Fibroblast of the aortic adventitia (primary cell): ENCODE measurements at places on chromosomes 16 and 17.
A peak's percentile ranks its signal among the peaks of the same experiment; 100 is the strongest.

DNA sequence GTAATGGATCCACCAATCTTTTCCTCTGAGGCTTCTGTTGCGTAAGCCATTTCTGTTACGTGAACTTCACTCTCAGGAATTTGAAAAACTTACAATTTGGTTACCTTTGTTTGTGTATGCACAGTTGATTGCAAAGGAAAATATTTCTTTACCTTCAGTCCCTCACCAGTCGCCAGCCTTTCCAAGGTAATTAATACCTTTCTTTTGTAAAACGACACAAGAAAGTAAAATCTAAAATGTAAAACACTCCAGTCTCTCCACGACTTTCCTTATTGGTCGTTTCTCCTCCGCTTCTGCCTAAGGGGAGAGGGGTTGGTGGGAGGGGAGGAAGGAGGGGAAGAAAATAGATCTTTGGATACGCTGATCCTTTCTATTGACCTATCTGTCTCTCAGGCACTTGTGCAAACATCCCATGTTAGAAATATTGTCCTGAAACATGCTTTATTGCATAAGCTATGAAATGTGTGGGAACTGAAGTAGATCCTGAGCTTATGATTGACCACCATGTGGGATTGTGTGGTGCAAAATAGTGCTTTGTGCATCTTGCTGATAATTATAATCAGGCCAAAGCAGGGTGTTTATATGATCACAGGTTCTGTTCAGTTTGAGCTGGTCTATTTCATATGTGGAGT lies 32.4 kb upstream of the EFCAB13 start:
- DNase-seq, result no peak

GRCh38 chr17:2259769-2260536 lies 43.6 kb downstream of the SMG6 start:
- DNase-seq, result peak; percentile 45

DNA sequence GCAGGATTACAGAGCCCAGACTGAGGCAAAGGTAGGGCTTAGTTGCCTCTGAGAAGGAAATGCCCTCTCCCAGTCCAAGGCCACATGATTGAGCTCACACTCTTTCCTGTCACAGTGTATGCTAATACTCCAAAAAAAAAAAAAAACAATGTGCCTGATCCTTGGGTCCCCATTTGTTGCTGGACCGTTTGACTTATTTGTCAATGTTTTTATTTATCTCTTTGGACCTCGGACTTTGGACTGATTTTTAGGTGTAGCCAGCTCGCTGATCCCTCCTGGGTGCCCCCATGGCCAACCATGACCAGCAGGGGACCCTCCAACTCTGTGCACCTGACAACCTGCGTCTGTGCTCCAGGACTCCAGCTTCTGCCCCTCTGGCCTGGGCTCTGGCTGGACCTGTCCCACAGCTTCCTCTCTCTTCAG lies 622 bp upstream of the CCL16 start:
- no peak for DNase-seq

DNA sequence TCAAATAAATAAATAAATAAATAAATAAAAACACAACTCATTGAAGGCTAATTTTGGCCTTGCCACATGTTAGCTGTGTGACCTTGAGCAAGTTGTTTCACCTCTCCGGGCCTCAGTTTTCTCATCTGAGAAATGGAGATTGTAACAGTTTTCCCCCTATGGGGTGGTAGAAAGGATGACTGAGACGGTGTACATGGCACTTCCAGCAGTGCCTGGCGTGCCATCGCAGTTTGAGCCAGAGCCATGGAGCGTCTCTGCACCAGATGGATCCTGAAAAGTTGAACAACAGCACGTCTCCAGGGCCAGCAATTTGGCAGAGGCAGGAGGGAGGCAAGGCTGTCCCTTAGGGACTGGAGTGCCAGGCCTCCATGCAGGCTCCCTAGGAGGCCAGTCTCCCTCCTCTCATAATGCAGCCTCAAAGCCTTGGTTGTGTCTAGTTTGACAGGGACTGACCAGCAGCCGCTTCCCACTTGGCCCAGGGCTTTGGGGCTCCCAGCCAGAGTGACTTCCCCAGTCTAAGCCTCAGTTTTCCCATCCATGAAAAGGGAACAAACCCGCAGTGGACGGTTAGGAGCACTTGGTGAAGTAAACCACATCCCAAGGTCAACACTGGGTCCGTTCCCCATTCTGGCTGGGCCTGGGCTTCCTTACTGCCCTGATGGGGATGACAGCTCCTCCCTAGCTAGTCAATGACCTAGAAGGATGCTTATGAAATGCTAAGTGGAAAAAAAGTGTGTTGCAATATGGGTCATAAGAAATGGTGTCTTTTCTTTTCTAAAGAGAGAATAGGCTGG lies 19.3 kb downstream of the SOCS1 start:
- DNase-seq, result no peak

GRCh38 chr17:17944743-17945142 lies 27.5 kb downstream of the TOM1L2 start:
- no peak for DNase-seq

- DNase-seq, result peak; percentile 52
These were observed 18.1 kb upstream of the SHCBP1 start for GRCh38 chr16:46638947-46639925.

DNA sequence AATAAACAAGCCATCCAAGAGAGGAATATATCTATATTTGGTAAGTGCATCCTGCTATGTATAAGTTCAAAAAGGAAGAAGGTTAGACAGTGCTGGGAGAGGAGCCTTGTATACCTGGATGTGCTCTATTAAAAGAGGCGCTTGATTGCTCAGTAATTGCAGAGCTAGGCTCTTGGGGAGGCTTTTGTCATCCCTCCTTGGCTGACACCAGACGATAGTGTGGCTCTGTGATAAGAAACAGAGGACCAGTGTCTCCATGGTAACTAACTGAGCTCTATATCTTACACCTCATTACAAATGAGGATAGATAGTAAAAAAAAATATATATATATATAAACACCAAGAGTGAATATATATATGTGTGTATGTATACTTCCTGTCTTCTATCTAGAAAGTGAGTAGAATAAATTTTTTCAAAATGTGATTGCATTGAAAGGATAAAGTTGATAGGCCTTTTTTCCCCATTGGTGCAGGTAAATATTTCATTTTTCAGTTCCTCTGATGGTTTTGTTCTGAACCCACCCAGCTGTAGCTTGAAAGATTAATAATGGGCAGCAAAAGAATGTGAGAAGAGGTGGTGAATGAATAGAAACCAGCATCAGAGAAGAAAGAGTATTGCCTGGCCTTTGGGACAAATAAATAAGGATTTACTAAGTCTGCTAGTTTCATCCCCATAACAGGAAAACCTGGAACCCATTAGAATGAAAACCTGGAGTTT lies 303.7 kb downstream of the ZFHX3 start:
- no peak for DNase-seq

GRCh38 chr17:3826191-3826590 lies 19.9 kb downstream of the NCBP3 start:
- no peak for DNase-seq

DNA sequence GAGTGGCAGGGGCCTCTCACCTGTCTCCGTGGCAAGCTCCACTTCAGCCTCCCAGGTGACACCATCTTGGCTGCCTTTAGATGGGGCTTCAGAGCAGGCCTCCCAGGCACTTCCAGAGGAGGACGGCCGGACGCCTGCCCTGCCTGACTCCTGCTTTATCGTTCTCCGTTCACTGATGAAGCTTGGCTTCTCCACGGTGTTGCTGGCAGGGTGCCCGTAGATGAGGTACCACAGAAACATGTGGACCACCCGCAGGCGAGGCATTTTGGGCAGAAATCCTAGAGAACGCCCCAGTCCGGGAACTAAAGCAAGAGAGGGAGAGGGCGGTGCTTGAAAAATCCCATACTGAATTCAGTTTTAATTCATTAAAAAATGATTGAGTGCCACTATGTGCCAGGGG lies 54.5 kb downstream of the GTF3C1 start:
- DNase-seq, result peak; percentile 95

DNA sequence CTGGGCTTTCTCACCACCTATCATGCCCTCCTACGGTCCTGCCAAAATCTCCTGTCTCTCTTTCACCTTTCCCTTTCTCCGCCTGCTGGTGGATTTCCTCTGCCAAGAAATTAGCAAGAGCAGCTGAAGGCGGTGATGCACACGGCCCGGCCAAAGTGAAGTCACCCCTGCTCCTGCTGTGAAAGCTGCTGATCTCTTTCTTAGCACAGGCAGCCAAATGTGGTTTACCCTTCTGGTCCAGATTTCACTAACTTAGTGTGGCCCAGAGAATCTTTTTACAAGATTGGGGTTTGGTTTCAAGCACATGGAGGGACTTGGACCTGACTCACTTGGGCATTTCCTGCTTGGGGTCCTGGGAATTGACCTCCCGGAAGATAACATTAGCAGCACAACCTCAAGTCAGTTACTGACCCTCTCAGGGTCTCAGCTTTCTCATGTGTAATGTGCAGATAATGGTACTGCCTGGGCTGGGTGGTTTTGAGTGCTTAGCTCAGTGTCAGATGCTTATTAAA lies 155.7 kb downstream of the SOCS1 start:
- DNase-seq, result peak; percentile 94

DNA sequence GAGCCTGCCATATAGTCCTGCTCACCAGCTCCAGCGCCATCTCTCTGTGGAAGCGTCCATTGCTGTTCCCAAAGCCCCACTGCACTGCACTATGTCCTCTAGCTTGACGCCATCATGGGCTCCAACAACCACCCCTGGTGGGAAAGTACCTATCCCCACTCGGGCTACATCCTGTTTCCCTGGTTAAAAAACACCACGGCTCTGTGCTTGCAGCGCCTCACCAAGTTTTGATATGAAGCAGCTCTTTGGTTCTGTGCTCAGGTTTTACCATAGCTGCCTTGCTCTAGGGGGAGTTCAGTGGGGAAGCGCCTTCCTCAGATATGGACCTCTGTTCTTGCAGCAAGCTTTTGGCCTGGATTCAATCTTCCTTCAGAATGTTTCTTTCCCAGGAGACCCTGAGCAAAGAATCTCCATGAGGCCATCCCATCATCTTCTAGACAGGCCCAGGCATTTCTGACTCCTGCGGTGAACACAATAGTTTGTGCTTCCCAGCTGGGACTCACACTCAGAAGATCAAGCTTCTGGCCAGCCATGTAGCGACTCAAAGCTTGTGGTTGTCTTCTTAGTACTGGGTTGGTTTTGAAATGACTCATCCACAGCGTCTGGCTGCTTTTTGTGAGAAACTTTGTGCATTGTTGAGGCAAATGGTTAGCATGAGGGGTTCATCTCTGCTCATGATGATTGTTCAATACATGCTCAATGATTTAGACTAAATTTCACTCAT lies 39.5 kb downstream of the DYNLRB2 start:
- peak; percentile 24 for DNase-seq

DNA sequence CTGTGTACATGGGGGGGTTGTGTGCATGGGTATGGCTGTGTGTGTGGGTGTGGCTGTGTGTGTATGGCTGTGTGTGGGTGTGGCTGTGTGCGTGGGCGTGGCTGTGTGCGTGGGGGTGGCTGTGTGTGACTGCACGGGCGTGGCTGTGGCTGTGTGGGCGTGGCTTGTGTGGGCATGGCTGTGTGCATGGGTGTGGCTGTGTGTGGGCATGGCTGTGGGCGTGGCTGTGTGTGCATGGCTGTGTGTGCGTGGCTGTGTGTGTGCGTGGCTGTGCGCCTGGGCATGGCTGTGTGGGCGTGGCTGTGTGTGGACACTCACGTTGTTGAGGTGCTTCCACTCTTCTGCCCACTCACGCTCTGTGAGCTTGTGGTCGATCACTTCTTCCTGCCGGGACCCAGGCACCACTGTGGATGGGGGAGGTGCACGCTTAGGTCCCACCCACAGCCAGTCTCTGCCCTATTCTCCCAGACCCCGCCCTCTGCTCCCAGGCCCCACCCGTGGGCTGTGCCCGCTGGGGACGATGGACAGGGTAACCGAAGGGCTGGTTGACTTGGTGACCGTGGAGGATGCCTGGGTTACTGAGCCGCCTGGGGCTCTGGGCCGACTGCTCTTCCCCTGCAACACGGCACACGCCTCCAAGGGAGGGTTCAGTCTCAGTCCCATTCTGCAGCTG lies 16.0 kb upstream of the PABPN1L start:
- DNase-seq, result no peak
